Skin of body (tissue), 3 donors: ENCODE measurements at places on chromosomes 6 and 20.
A peak's percentile ranks its signal among the peaks of the same experiment; 100 is the strongest.

- DNase-seq: peak; percentile 75
Observed at GRCh38 chr6:113570161-113570560, 287.0 kb upstream of the MARCKS start.

DNA sequence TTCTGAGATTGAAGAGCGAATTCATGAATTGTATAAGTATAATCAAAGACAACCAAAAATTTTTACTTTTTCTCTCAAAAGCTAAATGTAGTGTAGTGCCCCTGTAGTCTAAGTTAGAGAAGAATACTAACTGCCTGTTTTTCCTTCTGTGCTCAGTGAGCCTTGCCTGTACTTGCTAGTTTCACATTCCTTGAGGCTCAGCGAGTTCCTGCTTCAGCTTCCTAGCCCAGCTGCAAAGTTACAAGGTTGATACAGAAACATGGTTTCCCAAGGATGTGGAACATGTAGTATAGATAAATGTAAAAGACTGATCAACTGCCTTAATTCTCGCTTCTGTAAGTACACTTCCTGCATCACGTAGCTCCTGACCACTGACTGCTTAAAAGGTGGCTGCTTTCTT, 33.1 kb upstream of the SEC63 start:
- DNase-seq: no peak

DNA sequence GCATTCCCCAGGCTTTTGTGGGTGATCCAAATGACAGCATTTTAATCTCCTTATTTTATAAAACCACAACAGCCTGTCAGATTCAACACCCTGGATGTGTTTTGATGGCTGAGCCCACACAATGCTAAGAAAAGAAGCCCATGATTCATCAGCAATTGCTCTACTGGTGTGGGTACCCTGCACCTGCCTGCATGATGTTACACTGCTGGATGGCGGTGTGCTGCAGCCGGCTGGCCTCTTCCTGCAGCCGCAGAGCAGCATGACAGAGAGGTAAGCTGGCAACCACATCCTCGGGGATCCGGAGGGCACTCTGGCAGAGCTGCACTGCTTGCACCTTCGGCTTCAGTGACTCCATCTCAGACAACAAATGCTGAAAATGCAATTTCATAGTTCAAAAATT, 327.5 kb downstream of the SYNE1 start:
- no peak for DNase-seq

GRCh38 chr20:7772371-7772770, 167.9 kb downstream of the HAO1 start:
- DNase-seq: no peak

DNA sequence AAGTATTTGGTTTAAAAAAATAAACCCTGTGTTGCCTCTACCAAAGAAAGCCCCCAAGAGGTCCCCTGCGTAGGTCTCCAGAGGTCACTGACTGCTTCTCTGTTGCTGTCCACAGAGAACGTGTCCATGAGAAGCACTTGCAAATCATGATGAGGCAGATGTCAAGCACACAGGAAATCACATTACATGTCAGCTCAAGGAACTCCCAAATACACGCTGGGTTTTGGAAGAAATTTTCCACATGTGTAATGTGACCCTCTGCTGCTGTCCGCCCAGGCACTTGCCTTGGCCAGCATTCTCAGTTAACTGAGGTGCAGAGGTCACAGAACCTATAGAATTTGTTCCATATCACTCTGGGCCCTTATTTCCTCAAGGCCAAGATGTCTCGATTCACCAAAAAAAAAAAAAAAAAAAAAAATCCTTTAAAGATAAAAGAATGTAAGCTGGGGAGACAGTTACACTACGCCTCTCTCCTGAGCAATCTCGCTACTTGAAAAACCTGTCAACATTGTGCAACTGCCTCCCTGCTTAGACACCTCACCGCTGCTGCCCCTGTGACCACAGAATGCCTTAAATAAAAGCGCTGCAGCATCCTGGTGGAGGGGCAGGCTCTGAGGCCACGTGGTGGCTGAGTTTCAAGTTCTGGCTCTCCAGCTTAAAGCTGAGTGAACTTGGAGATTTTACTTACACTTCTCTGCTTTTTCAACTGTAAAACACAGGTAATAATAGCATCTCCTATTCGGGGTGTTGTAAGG, 42.3 kb downstream of the SLC22A23 start:
- no peak for DNase-seq

GRCh38 chr6:143478479-143479062, 28.0 kb downstream of the PEX3 start:
- DNase-seq: no peak

GRCh38 chr6:25555188-25555587, 96.8 kb upstream of the SCGN start:
- no peak for DNase-seq

DNA sequence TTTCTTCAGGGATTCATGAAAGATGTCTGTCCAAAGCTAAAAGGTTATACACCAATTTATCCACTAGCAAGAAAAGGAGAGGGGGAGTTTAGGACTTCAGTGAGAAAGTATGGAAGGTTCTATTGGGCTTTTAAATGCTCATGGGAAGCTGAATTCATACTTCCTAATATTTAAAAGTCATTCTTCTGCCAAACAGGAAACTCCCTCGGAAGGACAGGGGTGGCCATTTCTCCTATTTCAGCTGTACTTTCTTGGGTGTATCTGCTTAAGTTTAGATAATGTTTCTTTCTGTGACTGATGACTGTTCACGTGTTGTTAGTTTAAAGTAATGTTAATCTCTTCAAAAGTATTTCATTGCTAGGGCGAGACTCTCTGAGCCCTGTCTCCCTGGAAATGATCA, 80.5 kb upstream of the IFNGR1 start:
- DNase-seq: no peak

DNA sequence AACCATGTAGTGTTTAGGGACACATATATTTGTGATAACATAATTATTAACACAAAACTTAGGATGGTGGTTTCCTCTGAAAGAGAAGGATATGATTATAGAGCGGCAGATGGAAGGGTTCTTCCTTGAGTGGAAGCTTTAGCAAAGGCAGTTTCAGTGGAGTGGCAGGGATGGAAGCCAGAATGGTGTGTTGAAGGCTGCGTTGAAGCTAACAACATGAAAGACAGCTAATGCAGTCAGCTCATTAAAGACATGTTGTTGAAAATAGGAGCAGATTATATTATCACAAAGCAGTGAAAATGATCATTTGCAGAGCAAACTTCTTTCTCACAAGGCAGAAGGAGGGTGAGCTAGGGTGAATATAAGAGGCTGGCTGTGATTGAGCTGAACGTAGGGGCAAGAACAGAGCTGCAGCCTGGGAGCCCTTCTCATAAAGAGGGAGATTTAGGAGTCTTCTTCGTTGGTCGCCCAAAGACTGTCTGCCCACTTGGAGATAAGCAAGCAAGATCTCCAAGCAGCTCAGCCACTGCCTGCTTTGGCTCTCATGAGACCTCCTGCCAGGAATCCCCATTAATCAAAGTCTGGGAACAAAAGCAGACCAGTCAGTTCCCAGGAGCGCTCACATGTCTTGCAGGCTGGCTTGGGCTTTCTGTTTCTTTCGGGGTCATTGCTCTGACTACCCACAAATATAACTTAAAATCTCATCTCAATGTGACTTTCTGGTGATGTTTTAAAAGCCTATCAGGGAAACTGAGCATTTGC, 2.6 kb upstream of the ANKRD6 start:
- no peak for DNase-seq

- no peak for DNase-seq
Observed at GRCh38 chr20:25036331-25036936, 21.5 kb downstream of the ACSS1 start.

DNA sequence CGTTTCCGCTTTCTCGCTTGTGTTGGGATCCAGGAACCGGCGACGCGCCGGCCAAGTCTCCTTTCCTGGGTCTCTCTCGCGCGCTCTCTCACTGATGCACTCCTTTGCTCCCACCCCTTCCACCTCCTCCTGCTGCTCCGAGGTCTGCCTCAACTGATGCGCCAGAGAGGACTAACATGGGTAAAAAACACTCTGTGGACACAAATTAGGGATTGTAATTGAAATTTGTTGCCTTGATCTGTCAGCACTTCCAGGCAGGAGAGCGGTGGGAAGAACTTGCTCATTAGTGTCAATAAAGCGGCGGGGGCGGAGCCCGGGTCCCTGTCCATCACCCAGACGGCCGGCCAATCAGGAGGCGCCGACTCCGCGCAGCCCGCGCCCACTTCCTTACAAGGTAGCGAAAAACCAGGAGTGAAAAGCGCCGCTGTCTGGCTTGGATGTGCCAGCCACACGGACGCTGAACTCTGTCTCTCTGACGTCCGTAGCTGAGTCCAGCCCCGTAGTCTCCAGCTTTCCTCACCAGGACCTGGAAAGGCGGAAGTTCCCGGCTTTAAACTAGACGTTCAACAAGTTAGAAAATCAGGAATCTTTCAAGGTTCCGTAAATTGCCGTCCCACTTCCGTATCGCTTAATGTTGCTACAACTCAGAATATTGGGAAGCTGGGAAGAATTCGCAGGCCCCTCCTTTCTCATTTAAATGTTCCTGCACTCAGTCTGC, at the start of gene TBX18:
Gene TBX18 (minus strand): TSS at position 267 of the 718 bp plus-strand sequence. CDS start 417 bp downstream, outside the sequence.
- DNase-seq: peak; percentile 95

DNA sequence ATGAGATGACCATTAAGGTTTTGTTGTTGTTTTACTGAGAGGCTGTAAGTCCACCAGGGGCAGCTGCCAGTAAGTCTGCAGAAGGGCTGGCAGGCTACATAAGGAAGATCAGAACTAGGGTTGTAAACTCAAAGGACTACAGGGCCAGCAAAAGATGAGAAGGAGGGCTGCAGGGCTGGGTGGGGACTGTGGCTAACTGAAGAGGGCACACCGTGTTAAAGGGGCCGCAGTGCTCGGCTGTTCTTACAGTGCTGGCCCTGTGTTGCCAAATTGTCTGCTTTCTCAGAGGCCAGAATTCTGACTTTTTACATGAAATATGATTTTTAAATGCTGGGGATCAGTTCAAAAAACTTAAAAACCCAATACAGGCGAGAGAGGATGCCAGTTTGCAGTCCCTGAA, 25.5 kb upstream of the ZNF318 start:
- no peak for DNase-seq

DNA sequence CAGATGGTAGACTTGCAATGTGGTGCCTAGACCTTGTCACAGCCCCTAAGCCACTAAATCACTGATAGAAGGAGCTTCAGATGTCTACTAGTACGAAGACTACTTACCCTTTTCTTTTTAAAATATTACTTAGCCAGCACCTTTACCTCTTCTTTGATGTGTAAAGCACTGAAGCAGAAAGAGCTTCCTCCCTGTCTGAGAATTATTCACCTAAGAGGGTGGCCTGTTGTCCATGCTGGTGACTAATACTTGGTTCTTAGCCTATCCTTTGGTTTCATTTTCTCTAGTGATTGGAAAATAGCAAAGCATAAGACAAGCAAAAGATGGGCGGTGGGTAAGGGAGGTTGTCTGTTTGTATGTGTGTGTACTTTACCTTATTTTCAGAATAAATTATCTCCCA, 794.6 kb downstream of the TFAP2A start:
- no peak for DNase-seq

DNA sequence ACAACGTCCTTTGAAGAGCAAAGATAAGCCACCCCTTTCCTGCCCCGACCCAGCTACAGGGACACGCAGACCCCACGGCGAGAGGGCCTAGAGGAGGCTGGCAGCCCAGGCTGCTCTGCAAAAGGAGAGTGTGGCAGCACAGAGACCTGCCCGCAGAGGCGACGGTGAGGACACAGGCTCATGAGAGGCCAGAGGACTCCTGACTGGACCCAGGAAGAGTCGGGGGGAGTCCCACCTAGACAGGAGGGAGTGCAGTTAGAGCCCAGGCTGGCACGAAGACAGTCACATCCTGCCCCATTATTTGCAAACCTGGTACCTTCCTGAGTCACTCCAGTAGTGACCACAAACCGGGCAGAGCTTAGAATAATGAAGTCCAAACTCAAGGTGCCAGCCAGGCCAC, 227.7 kb upstream of the CDH4 start:
- DNase-seq: no peak

- DNase-seq: no peak
Observed at GRCh38 chr6:72621291-72622093, at the start of gene KCNQ5. Gene KCNQ5 (plus strand): TSS chr6:72622064.

DNA sequence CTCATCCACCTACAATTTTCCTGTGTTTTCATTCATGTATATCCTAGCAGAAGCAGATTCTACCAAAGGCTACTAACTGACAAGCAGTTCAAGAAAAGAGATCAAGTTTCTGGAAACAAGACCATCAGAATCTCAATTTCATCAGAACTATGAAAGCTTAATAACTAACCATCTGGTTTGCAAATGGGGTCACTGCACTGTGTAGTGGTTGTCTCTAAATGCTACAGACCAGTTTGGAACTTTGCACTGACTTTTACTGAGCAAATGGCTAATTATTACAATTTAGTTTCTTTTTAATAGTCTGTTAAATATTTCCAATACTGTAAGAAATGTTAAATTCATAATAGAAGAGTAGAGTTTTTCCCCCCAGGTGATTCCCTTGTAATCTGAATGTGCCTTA, 64.5 kb downstream of the REPS1 start:
- DNase-seq: no peak

DNA sequence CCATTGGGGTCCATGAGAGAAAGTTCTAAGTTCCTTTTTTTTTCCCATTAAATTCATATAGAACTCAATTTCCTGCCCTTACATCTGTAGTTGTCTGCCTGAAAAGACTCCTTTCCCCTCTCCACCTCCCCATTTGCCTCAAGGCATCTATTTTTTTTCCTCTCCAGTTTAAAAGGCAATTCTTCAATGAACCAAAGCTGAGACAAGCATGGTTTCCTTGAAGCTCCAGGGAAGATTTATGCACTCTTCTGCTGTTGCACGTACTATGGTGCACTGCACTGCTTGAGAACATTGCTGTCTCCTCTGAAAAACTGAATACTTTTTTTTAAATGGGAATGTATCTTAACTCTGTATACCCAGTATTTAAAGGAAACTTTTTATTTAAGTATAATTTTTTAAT, 465.2 kb downstream of the CD83 start:
- DNase-seq: no peak

GRCh38 chr6:30360139-30360538, 15.2 kb downstream of the RPP21 start:
- no peak for DNase-seq

- DNase-seq: no peak
Observed at GRCh38 chr6:93423542-93423941, 4.2 kb upstream of the EPHA7 start.

- DNase-seq: no peak
Observed at GRCh38 chr6:53320964-53321363, 27.8 kb downstream of the ELOVL5 start.

GRCh38 chr6:71420693-71421328, 132.2 kb downstream of the OGFRL1 start:
- peak; percentile 88 for DNase-seq

GRCh38 chr6:169833258-169833794, 81.9 kb downstream of the ERMARD start:
- DNase-seq: no peak

- DNase-seq: no peak
Observed at GRCh38 chr20:41989935-41990635, 371.9 kb upstream of the CHD6 start.

DNA sequence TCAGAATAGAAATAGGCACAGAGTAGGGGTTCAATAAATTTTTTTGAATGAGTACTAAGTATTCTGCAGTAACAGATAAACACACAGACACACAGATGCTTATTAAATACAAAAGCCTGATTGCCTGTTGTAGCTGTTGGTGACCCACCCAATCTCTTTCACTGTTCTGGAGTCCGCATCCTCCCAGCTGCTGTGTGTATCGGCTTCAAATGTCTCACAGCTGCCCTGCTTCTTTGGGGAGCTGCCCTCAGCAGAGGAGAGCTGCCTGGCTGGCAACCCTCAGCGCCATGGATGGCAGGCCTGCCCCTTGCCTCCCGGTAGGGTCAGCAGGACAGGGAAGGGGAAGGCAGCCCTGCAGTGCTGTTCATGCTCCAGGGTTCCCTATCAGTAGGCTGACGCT, 85.9 kb upstream of the PRND start:
- no peak for DNase-seq

GRCh38 chr6:84687431-84687830, 77.0 kb downstream of the TBX18 start:
- peak; percentile 66 for DNase-seq

- no peak for DNase-seq
Observed at GRCh38 chr6:33627876-33628275, 6.8 kb downstream of the ITPR3 start.
